ENCODE measurements at places on chromosomes 13 and 19. TPM values are rescaled to one million over a fixed set of nuclear protein-coding genes. Genes with fewer than 3 reads are reported as not detected.

Gene TTC9B
- not detected for total RNA-seq

Gene WDR88
- not detected for total RNA-seq

Gene MCEMP1
- not detected for total RNA-seq

Gene DCLK1
- 12.2 TPM for total RNA-seq

Gene ZNF575
- 0.25 TPM for total RNA-seq

Gene SELENOV
- total RNA-seq: not detected

Gene ZNF154
- 4.2 TPM for total RNA-seq

Gene NKPD1
- total RNA-seq: not detected

Gene CGB8
- total RNA-seq: not detected

Gene ZNF880
- total RNA-seq: 32.5 TPM

Gene TMPRSS9
- not detected for total RNA-seq

- DNase-seq: no peak
These were observed 922.9 kb downstream of the EFNB2 start for GRCh38 chr13:105612541-105612940.

DNA sequence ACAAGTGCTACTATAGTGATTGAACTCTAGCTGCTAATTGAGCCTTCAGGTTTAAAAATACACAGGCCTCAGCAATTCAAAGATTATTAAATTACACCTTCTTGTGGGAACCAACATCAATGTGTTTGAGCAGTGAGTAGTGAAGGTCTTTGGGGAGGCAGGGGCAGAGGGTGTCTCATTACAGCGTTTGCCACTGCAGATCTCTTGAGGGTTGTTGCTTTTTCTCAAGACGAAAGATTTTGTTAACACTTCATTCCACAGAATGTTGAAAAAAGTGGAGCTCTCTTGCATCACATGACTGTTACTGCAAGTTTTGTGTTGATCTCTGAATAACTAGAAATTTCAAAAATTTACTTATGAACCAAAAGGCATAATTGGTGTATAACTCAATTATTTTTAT, 253.6 kb downstream of the ATP8A2 start:
- no peak for DNase-seq

- no peak for DNase-seq
These were observed at the start of gene PPFIA3 for GRCh38 chr19:49119411-49120324. Gene PPFIA3, plus strand, starts transcription at chr19:49119544. Its CDS starts 8,330 bp downstream, at chr19:49127874.

GRCh38 chr13:20272588-20273171, 40.6 kb upstream of the GJB6 start:
- DNase-seq: no peak

- no peak for DNase-seq
These were observed 66.0 kb downstream of the PCCA start for GRCh38 chr13:100154842-100155416.

- no peak for DNase-seq
These were observed 12.8 kb downstream of the MOB3A start for GRCh38 chr19:2083174-2083854.

GRCh38 chr19:42422092-42422900, 4.9 kb downstream of the LIPE start:
- no peak for DNase-seq

- no peak for DNase-seq
These were observed 20.9 kb downstream of the DPP9 start for GRCh38 chr19:4702764-4703163.

GRCh38 chr19:56222901-56223300, 20.8 kb downstream of the ZSCAN5C start:
- DNase-seq: no peak

DNA sequence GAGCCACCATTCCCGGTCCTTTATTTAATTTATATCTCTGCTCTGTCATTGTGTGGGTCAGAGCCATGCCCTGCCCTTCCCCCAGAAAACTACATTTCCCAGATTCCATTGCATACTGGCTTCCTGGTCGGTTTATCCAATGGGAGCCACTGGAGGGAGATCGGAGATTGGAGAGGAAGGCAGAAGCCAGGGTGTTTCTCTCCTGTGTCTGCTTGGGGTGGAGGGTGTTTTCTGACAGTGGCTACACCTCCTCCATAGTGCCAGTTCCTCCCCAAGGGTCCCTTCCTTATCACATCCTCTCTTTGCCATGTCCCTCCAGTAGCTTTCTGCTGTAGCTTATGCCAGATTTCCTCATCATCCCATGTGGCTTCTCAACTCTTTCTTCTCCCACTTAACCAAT, 19.0 kb downstream of the OLFM2 start:
- DNase-seq: peak; percentile 9

GRCh38 chr13:66585669-66586203, 644.4 kb downstream of the PCDH9 start:
- no peak for DNase-seq

GRCh38 chr13:33994198-33994597, 176.2 kb downstream of the RFC3 start:
- DNase-seq: no peak

GRCh38 chr13:92197669-92198068, 799.2 kb downstream of the GPC5 start:
- DNase-seq: no peak

DNA sequence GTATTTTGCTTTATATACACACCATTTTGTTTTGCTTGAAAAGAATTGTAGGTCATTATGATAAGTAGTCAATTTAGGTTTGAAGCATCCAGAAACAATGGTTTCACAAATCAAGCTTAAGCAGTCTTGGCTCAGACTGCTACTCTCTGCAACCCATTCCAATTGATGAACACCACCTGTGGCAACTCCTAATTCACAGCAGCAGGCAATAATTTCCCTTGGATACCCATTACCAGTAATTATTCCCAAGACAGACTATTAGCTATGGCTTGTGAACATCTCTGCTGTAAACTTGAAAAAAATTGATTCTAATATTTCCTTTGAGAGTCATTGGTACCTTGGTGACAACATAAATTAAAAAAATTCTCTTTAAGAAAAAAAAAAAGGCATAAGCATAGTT, 299.3 kb upstream of the SLITRK6 start:
- DNase-seq: no peak

DNA sequence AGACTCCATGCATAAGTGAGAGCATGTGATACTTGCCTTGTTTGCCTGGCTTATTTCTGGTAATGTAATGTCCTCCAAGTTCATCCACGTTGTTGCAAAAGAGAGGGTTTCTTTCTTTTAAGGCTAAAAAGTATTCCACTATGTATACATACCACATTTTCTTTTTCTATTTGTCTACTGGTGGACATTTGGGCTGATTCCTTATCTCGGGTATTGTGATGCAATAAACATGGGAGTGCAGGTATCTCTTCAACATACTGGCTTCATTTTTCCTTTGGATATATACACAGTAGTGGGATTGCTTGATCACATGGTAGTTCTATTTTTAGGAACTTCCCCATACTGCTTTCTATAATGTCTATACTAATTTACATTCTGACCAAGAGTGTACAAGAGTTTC, 49.6 kb upstream of the EBPL start:
- no peak for DNase-seq

DNA sequence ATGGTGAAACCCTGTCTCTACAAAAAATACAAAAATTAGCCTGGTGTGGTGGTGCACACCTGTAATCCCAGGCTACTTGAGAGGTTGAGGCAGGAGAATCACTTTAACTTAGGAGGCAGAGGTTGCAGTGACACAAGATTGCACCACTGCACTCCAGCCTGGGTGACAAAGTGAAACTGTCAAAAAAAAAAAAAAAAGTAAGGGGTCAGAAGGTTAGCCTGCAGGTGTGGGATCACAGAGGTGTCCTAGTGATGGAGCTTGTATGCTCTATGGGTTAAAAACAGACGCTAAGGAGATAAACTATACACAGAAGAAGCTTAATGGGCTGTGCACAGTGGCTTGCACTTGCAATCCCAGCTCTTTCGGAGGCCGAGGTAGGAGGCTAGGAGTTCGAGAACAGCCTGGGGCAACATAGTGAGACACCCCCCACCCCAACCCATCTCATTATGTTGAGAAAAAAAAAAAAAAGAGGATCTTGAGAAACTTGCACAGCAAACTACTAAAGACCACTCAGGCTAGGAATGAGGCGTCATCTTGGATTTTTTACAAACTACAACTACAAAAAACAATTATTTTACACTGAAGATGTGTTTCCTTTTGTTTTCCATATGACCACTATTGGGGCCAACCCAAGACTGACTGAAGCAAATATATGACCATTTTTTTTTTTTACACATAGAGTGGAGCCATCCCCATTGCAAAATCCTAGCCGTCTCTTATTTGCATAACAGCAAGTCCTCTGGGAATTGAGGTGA, 7.9 kb downstream of the FOSB start:
- DNase-seq: peak; percentile 70

- DNase-seq: no peak
These were observed 6.4 kb downstream of the MYO9B start for GRCh38 chr19:17081672-17082630.

GRCh38 chr13:79385694-79386093, 20.4 kb downstream of the RBM26 start:
- no peak for DNase-seq

DNA sequence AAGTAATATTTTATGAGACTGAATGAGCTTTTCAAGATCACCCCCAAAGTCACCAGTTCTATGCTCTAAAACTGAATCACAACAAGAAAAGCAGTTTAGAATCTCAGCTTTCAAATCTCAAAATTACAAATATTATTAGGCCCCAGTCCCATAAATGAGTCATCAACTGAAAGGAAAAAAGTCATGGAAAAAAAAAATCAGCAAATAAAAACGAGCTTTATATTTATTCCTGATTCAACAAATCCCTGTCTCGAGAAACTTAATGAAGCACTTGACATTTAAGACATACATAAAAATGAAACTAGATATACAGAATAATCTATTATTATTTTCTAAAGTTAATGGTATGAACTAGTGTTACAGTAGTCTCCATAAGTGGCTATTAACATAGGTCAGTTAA, 203.0 kb downstream of the DIAPH3 start:
- no peak for DNase-seq

DNA sequence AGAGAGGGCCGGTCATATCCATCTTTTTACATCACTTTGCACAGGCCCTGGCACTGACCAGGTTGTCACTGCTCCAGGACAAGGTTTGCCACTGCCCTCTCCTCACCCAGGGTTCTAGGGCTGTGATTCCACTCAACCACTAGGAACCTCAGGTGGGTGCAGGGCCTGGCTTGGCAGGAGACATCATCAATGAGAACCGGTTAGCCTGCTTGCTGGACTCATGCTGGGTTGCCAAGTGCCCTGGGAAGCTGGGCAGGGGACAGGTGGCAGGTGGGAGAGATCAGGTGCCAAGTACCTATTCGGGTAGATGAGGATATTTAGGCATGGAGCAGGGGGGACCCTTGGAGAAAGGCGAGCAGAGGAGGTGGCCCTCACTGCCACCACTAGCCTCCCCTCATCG, 4.2 kb upstream of the CERS4 start:
- DNase-seq: no peak

DNA sequence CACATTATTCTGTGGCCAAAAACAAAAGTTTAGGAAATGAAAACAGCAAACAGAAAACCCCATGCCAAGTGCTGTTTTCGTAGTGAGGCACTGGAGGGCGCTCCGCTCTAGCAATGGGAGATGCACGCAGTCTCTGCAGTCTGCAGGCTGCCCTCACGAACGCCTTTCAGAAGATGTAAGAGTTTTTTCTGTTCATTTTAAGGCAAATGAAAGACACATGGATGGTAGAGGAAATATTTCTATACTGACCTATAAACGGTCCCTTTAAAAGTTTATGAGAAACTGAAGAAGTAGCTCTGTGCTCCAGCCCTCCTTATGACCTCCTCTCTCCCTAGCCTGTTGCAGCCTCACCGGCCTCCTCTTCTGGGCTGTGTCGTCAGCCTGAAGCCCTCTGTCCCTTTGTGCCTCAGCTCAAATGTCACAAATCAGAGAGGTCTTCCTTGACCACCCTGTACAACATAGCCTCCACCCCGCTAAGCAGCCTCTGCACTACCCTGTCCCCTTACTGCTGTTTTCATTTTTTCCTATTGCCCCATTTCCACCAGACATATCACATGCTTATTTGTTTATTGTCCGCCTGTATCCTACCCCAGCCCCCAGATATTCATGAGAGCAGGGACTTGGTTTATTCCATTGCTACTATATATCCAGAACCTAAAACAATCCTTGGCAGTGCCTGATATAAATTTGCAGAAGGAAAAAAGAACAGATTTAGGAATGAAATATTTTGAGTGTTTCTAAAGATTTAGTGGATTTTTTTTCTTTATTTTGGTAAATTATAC, 116.4 kb downstream of the TM9SF2 start:
- DNase-seq: peak; percentile 49
